ENCODE measurements at places on chromosomes 7 and 10.
A peak's percentile ranks its signal among the peaks of the same experiment; 100 is the strongest.

GRCh38 chr10:65319493-65319892, 1606.3 kb upstream of the LRRTM3 start:
- DNase-seq = no peak

DNA sequence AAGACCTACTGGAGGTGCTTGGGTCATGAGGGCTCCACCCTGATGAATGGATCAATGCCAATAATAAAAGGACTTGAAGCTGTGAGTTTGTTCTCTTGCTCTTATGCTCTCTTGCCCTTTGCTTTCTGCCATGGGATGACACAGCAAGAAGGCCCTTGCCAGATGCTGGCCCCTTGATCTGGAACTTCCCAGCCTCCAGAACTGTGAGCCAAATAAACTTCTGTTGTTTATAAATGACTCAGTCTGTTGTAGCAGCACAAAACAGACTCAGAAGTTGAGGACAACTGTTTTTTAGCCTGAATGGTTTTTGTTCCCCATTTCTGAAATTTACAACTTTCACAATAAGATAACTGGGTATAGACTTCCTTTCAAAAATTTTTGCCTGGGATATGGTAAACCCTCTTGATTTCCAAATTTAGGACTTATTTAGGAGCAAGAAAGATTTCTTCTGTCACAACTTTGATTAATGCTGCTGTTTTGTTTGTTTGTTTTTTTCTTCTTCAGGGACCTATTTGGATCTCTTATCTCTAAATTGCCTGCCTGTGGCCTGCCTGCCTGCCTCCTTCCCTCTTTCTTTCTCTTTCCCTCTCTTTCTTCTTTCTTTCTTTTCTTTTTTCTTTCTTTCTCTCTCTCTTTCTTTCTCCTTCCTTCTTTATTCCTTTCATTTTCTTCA, 12.1 kb downstream of the ENTPD1 start:
- no peak for DNase-seq

DNA sequence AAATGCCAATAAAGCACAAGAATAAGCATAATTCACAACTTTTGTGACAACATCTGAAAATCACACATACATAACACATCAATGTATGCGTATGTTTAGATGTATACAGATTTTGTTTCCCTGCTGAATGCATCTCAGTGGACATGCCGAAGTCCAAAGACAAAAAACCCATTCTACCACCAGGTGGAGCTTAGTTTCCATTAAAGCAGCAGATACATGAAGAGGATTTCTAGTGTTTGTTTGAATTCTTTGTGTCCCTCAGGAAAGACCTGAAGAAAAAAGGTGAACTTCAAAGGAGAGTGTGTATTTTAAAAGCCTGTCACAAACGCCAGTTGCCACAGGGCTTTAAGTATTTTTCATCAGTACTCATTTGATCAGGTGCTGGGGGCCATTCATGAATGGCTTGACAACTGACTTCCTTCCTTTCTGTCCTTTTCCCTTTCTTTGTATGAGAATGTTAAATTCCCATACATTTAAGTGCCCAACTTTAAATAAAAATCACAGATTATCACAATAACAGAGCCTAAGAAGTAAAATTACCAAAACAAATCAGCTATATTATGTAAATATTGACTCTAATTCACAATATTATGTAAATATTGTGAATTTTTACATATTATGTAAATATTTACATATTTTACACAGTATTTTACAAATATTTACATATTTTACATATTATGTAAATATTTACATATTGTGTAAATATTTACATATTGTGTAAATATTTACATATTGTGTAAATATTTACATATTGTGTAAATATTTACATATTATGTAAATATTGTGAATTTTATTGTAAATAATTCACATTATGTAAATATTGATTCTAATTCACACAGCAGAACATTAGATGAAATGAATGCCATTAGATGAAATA, 343.0 kb downstream of the CRPPA start:
- no peak for DNase-seq

- no peak for DNase-seq
These were observed 38.6 kb downstream of the ZNRF2 start for GRCh38 chr7:30323006-30323355.

GRCh38 chr7:118153551-118154177, 30.3 kb upstream of the LSM8 start:
- no peak for DNase-seq

DNA sequence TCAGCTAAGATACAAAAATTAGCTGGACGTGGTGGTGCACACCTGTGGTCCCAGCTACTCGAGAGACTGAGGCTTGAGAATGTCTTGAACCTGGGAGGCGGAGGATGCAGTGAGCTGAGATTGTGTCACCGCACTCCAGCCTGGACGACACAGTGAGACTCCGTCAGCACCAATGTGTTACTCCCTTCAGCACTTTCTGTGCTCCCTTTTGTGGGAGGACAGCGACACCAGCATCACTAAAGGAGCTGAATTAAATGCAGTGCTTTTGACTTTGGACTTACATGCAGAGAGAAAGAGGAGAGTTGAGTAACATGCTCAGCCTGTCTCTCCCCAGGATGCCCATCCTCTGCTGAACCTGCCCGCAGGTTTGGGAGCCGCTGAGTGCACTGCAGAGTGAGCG, 92.2 kb upstream of the RHEB start:
- no peak for DNase-seq

GRCh38 chr10:111360260-111360925, 283.6 kb downstream of the ADRA2A start:
- DNase-seq = no peak

- DNase-seq = no peak
These were observed 74.8 kb downstream of the TPST1 start for GRCh38 chr7:66279912-66280311.

GRCh38 chr7:93374345-93374940, 142.3 kb downstream of the VPS50 start:
- no peak for DNase-seq

DNA sequence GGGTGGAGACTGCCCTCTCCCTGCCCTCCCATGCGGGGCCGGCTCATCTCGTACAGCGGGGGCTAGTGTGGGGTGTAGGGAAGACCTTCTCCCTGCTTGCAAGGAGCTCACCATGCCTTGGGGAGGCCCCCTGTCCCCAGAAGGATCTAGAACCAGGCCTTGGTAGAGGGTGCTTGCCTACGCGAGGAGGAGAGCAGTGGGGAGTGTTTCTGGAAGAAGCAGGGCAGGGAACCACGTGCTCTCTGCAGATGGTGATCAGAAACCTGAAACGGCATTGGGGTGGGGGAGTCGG, 2.7 kb downstream of the MAFK start:
- DNase-seq = no peak

- peak; percentile 31 for DNase-seq
These were observed 5.3 kb downstream of the FRMD4A start for GRCh38 chr10:14325325-14325955.

- DNase-seq = no peak
These were observed 141.6 kb downstream of the CAMK1D start for GRCh38 chr10:12490963-12491362.

- DNase-seq = no peak
These were observed 743 bp downstream of the RBM17 start for GRCh38 chr10:6089334-6090219.

Data from omental fat pad (tissue), 4 donors.